ENCODE measurements at places on chromosomes 11 and 22. TPM values are rescaled to one million over a fixed set of nuclear protein-coding genes. Genes with fewer than 3 reads are reported as not detected.

DNA sequence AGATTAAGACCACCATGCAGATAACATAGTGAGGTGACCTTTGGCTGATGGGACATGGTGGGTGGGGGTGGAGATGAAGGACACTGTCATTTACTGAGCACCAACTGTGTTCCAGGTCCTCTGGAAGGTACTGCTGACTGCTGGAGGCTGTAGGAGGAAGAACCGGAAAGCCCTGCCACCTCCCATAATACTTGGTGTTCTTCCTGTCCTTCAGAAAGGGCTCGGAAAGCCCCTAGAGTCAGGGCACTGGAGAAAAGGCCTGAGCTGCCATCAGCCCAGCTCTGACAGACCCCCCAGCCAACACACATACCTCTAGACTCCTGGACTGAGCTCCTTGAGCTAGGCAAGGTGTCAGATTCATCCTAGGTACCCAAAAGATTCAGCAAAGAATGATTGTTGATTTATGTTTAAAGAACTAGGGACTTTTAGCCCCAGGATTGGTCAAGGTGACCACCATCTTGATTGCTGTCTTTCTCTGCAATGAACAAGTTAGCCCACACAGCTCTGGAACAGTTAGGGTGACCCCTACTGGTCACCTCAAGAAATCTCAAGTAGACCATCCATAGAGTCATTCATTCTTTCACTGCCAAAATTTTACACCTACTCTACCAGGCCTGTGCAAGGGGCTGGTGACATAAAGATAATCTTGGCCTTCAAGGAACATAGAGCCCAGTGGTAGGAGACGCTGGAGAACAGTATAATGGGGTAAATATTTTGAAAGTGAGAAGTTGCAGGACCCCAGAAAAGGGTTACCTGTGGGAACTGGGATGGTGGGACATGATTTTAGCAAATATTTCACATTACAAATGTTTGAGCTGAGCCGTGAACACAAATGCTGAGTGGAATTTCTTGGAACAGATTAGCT, 39.4 kb downstream of the IRAG1 start:
- DNase-seq: peak; percentile 50

DNA sequence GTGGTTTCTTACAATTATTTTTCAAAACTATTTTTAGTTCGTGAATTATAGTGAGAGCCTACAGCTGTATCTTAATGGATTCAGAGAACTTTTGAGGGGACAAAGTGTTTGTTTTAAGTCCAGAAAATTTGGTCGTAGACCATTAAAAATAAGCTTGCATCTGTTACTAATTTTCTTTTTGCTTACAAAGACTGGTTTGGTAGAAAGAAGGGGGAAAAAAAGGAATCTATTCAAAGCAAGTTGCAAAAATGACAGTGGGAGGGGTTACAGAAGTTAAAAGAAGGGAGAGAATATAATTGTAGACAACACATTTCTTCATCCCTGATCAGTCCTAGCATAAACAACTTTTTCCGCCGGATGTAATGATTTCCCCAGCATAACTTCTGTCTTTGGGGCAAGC, 72.1 kb downstream of the AMOTL1 start:
- DNase-seq: no peak

DNA sequence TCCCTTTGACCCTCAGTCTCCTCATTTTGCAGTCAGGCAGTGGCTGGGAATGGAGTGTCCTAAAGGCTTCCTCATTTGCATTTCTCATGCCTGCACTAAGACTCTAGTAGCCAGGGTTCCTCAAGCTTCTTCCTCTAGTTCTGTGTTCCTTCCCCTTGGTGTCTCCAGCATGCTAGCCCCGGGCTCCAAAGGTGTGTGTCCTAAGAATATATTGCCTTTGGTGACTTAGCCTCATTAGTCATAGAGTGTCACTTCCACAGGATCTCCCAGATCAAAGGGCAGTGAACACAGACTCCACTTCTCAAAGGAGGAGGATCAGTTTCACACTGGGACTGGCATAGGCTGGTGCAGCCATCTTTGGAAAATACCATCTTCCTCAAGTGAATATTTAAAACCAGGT, 21.4 kb upstream of the ACER3 start:
- no peak for DNase-seq

KRTAP5-8 gene
- not detected for total RNA-seq

TRIM51 gene
- total RNA-seq: not detected

MAPK12 gene
- 158 TPM for total RNA-seq

- no peak for DNase-seq
Observed at GRCh38 chr11:128026596-128026995, 560.8 kb downstream of the ETS1 start.

SEPTIN3 gene
- total RNA-seq: 1.2 TPM

DNA sequence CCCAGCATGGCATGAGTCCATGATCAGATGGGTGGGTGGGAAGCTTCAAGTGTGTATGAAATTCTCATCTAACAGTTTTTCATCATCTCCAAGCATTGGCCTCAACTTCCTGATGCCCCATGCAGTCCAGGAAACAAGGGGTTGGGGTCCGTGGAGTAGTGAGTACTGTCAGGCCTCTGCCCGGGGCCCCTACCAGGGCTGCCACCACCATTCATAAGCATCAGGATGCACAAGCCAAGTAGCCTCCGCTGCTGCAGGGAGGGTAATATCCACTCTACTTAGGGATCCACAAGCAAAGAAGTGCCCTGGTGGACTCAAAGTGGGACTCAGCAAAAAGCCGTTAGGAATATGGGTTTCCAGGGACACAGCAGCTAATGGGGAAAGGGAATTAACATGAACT, 49.3 kb downstream of the KCNC1 start:
- DNase-seq: no peak

GRCh38 chr11:91265946-91266345, 958.7 kb upstream of the FAT3 start:
- DNase-seq: no peak

DNA sequence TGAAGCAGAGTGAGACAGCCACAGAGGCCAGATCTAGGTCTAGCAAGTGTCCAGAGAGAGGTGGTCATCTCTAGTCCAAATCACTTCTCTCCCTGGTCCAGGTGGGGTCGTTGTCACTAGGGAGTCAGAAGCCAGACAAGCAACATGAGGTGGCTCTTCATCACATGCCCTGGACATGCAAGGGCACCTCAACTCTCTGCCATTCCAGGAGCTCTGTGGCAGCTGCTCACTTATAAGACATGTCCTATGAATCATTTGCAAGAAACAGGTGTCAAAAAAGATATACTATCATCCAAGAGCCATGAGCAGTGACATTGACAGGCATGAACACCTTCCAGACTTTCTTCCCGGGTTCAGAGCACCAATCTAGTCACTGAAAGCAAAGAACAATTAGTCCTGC, 130.8 kb downstream of the GALNT18 start:
- DNase-seq: no peak

DNA sequence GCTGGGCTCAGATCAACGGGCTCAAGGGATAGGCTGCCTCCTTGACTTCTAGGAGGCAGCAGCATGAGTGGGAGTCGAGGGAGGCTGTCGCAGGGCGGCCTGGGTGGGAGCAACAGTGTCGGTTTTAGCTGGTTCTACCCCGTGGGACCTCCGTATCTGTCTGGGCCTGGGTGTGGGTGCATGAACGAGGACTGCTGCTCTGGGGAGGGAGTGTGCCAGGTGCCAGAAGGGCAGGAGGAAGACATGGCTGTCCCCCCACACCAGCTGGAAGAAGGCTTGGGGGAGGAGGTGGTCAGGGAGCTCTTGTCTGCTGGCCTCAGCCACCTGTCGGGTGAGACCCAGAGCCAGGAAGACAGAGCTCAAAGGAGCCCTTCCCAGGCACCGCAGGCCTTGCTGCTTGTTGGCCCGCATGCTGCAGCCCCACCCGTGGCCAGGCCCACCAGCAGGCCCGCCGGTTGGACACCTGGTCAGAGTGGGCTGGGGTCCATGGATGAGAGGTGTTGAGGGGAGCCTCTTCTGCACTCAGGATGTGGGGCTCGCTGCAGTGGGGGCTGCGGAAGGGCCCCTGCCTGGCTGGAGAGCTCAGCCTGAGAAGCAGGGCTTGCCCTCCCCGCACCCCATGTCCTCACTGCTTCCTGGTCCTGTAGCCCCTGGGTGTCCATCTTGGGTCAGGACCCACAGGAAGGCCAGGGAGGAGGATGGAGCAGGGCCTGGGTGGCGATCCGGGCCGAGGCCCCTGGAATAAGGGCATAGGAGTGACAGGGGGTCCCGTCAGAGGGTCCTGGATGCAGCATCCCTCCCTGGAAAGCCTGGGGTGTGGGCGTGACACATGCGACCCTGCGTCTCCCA, 3.4 kb downstream of the CEND1 start:
- DNase-seq: peak; percentile 69

DNA sequence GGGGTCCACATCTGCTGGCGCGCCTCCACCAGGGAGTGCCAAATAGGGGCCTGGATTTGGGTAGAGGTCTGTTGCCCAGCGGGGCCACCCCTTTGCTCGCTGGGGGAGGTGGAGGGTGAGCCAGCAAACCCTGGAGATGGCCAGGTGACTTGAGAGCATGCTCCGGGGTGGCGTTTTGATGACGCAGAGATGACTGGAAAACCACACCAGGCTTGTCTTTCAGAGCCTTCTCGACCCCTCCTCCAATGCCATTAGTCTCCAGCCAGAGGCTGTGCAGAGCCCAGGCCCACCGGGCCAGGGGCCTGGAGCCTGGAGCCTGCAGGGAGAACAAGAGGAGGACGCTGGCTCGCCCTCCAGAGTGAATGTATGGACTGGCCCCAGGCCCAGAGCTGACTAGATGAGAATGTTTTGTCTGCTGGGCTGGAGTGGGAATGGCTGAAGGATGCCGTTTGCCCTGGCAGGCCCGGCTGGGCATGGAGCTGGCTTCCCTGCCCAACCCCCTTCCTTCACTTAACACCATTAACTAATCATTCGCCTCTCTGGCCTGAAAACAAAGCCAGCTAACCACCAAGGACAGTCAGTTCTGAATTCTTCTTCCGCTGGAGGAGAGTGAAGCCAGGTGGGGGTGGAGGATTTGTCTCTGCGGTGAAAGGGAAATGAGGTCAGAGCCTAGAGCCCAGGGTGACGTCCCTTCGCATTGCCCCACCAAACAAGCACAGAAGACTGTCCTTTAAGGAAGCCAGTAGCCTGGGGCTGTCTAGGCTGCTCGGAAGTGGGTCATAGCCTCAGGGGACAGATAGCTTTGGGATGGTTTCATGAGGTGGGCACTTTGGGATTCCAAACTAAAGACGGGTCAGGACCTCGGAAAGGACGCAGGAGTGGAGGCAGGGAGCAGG, 1.6 kb upstream of the MCAM start:
- peak; percentile 68 for DNase-seq

- DNase-seq: peak; percentile 61
Observed at GRCh38 chr11:123046473-123047259, 15.3 kb downstream of the HSPA8 start.

- DNase-seq: peak; percentile 65
Observed at GRCh38 chr22:39241794-39242594, 2.8 kb downstream of the PDGFB start.

UPK3A gene
- not detected for total RNA-seq

GRCh38 chr22:47207846-47208554, 445.6 kb downstream of the TBC1D22A start:
- DNase-seq: no peak

DNA sequence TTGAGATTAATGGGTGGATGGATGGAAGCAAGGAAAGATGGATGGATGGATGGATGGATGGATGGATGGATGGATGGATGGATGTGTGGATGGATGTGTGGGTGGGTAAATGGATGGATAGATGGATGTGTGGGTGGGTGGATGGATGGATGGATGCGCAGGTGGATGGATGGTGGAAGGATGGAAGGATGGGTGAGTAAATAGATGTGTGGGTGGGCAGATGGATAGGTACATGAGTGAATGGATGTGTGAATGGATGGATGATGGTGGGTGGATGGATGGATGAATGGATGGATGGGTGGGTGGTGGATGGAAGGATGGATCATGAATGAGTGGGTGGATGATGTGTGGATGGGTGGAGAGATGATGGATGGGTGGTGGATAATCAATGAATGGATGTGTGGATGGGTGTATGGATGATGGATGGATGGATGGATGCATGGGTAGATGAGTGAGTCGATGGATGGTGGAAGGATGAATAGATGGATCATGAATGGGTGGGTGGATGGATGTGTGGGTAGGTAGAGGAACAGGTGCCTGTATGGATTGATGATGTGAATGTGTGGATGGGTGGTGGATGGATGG, 375.2 kb downstream of the BRD1 start:
- no peak for DNase-seq

GRCh38 chr11:114447892-114448291, 8.6 kb downstream of the REXO2 start:
- DNase-seq: peak; percentile 17

- no peak for DNase-seq
Observed at GRCh38 chr22:32839831-32840584, 38.5 kb downstream of the TIMP3 start.

- DNase-seq: peak; percentile 83
Observed at GRCh38 chr22:41998361-41999261, at the start of gene WBP2NL. WBP2NL (plus strand) TSS chr22:41998788; CDS start chr22:41998819, 31 bp downstream.

P2RY2 gene
- total RNA-seq: not detected

GRCh38 chr11:11464555-11464954, 111.5 kb upstream of the CSNK2A3 start:
- no peak for DNase-seq

GRCh38 chr11:78209478-78209877, 20.8 kb downstream of the USP35 start:
- no peak for DNase-seq

DNA sequence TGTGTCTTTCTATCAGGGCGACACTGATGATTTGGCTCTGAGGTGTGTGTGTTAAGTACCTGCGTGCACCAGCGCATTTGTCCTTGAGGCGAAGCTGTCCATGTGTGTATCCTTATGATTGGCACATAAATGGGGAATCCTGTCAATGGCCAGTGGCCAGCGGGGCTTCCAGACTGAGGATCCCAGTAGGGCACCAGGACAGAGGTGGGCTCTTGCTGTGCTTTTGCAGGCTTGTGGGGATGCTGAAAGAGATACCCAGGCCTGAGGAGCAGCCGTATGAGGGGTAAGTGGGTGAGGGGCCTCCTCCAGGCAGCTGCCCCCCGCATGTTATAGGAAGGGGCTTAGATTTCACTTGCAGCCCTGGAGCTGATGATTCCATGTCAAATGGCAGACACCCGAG, 156.8 kb downstream of the ST3GAL4 start:
- DNase-seq: no peak

SLC29A2 gene
- total RNA-seq: 3.0 TPM

GRCh38 chr11:6855971-6856541, 6.8 kb upstream of the OR10A2 start:
- DNase-seq: peak; percentile 3

DNA sequence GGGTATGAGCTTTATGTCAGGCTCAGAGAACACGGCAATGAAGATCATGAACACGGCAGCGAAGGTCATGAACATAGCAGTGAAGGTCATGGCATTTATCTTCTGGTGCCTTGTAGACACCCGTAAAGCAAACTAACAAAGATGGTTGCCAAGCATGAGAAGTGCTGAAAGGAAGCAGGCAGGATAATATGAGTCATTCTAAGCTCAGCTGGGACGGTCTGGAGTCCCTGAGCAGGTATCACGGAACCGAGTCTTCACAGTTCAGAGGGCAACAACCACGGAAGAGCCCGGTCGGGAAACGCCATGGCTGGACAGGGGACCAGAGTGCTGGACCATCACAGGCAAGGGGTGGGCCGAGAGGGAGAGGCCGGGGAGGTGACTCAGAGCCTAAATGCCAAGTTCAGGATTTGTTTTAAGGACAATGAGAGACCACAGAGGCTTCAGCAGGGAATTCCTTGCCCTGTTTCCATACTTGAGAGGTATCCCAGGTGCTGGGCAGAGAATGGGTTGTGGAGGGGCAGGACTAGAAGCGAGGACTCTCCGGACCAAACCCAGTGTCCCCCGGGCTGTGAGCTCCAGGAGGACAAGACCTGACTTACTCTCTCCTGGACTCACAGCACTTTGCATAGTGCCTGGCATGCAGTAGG, 13.1 kb upstream of the MS4A10 start:
- no peak for DNase-seq

MDK gene
- total RNA-seq: 634 TPM

CNTN5 gene
- not detected for total RNA-seq

GRCh38 chr22:39683639-39684038, 113.1 kb downstream of the CACNA1I start:
- DNase-seq: no peak

SPTBN2 gene
- total RNA-seq: 103 TPM
